ENCODE measurements at places on chromosomes 1 and 21.

DNA sequence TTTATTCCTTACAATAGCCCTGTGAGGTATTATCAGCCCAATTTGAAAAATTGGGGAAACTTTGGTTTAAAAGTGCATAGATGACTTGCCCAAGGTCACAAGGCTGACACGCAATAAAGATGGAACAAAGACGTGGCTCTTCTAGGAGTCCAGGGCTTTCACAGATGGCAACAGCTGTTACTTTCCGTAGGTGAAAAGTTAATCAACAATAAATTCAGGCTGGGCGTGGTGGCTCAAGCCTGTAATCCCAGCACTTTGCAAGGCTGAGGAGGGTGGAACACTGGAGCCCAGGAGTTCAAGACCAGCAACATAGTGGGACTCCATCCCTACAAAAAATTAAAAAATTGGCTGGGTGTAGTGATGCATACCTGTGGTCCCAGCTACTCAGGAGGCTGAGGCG, 87.8 kb upstream of the ATF3 start:
- DNase-seq = no peak

DNA sequence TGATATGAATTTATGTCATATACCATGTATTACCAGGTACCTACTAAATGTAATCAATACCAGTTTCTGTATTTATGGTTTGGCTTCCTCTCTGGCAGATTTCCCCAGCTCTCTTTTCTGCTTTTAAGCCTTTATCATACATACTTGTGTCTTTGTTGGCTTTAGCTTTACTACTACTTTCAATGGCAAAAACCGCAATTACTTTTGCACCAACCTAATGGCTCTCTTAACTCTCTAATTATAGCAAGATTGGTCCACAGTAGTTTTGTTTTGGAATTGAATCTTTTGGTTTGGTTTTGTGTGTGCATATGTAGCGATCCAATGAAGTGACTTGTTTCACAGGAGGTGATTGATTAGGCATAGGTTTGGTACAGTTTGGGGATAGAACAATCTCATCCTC, 93.6 kb downstream of the ATG4C start:
- no peak for DNase-seq

DNA sequence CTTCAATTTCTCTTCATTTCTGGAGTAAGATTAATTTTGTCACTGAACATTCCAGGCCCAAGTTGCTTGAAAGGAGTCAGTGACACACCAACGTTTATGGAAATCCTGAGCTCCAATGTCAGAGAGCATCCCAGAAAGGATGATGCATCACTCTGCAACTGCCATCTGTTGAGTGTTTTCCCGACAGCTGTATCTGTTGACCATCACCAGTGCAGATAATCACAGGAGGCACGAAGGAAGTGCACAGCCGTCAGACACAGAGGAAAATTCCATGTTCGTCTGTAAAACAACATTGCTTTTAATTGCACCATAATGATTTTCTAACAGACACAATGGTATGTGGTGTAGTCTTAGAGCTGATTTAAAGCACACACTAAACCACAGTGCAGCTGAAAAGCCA, 376.7 kb upstream of the ADGRL2 start:
- DNase-seq = no peak

GRCh38 chr1:43982808-43983207, 3.8 kb downstream of the B4GALT2 start:
- no peak for DNase-seq

DNA sequence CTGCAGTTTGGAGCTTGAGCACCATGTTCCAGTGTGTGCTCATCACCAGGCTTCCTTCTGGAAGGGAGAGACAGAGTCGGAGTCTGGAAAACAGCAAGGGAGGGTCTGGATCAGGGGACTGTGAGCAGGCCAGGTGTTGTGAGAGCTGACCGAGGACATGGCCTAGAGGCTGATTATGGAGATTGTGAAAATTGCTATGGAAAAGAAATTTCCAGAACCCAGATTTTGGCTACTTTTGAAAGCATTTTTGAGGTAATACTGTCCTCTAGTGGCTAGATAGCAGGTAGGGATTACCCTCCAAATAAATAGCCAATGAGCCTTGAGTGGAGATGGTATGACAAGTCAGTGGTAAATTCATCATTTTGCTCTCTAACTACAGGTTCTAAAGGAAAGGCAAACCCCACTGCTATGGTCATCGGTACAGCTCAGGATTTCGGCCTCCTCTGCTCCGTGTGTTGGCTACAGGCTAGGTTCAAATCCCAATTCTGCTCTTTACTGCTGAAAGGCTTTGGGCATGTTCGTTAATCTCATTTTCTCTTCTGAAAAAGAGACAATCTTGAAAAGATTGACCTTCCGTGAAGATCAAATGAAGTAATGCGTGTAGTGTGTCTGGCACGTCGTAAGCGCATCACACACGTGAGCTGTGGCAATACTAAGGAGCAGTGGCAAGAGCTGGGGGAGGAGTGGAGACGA, 1.0 kb upstream of the HAO2 start:
- no peak for DNase-seq

GRCh38 chr1:31715873-31716220, 12.0 kb upstream of the COL16A1 start:
- DNase-seq = no peak
